ENCODE measurements at places on chromosomes 16 and 17.

- DNase-seq = no peak
Measured at GRCh38 chr16:15834502-15834901, 22.3 kb downstream of the MYH11 start.

- no peak for DNase-seq
Measured at GRCh38 chr16:15946257-15947044, 3.0 kb upstream of the ABCC1 start.

DNA sequence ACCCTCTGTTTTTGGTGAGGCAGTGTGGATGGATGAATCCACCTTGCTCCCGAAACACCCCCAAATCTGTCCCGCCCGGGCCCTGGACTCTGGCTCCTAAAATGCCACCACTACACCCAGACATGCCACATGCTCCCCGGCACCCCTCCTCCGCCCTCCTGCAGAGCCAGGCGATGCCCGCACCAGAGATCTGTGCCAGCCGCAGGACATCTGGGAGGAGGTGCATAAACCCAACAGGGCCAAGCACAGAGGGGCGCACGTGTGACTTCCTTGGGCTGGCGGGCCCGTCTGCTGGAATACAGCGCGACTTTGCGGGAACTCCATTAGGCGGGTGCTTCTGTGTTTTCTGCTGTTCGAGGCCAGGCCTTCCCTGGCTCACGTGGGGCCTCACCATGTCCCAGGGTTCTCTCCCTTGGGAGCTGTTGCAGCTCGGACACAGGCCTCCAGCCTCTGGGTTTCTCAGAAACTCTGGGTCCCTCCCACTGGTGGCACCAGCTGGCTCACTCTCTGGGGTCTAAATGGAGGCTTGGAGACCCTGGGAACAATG, 14.1 kb upstream of the ACSF3 start:
- DNase-seq = no peak

- DNase-seq = no peak
Measured at GRCh38 chr17:11823862-11824261, 173.4 kb downstream of the ZNF18 start.

GRCh38 chr17:38685491-38685890, 10.7 kb upstream of the EPOP start:
- no peak for DNase-seq

- no peak for DNase-seq
Measured at GRCh38 chr17:80277751-80278671, 17.4 kb downstream of the RNF213 start.

GRCh38 chr16:86570558-86571529, 4.2 kb downstream of the FOXC2 start:
- DNase-seq = no peak

DNA sequence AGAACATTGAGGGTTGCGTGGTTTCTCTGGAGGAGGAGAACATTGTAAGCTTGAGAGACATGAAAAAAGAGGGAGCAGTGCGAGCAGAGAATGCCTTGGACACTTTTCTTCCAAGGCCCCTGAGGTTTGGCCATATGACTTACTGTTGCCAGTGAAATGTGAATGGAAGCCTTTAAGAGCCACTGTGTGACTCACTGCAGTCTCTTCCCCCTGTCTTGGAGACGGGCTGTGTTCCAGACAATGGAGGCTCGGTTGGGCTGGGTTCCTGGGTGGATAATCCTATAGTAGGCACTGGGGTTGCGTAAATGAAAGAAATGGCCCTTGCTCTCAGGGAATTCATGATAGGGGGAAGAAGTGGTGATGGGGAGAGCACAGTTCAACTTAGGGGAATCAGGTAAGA, 75.5 kb downstream of the SHISA9 start:
- DNase-seq = no peak

- no peak for DNase-seq
Measured at GRCh38 chr17:64775701-64776570, 113.8 kb upstream of the SMURF2 start.

DNA sequence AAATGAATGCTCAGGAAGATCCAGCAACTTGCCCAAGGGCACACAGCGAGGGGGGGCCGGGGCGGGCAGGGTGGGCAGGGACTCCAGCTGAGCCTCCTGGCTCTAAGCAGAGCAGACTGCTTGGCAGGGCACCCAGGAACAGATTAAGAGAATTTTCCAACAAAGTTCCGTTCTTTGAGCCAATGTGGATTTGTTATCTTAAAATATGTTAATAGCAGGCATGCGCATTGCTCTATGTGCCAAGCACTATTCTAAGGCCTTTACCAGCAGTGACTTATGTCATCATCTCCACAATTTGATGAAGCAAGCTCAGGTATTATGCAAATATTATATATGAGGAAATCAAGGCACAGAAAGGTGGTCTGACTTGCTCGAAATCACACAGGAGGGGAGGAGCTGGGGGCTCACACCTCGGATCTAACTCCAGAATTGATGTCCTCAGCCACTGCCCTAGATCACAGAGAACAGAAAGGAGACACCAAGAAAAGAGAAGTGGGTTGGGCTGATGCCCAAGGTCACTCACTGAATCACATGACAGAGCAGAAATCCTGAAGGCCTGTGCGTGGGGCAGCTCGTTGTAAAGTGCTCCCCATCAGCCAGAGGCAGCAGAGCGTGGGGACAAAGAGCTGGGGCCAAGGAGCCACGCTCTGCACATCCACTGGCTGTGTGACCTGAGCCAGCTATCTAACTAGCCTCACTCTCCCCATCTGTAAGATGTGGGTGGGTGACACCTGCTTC, 23.2 kb upstream of the MEAK7 start:
- no peak for DNase-seq

GRCh38 chr16:87955302-87956097, 4.3 kb downstream of the BANP start:
- no peak for DNase-seq

DNA sequence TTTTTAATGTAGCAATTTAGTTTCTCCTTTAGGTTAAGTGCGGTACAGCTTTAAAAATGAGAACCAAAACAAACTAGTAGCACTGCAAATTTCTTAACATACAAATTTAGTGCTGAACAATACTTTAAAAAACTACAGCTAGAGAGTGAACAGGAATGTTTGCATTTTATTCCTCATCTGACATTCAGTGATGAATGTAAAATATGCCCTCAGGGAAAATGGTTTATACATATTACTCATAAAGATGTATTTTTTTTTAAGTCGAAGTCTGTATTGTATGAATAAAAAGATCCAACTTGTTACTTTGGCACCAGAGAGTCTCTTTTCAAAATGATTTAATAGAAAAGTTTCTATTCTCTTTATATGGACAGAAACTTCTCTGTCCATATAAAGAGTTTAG, 96.8 kb downstream of the BRIP1 start:
- no peak for DNase-seq

DNA sequence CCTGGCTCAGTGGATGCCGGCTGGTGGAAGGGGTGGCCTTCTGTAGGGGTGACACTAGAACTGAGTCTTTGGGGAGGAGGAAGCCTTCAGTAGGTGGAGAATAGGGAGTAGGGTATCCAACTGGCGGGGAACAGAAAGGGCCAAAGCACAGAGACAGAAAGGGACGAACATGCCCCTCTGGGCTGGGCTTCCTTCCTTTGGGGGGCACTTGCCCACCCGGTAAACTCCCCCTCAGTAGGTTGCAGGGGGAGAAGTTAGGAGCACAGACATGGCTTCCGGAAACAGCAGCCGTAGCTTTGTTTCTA, 774 bp downstream of the ENGASE start:
- DNase-seq = no peak

- no peak for DNase-seq
Measured at GRCh38 chr16:85762970-85763369, 12.1 kb upstream of the C16orf74 start.

Measured in NCI-H748 treated with DMSO at 0.1 percent for 48 hours (cell line).